ENCODE measurements at places on chromosomes 16 and 17.

DNA sequence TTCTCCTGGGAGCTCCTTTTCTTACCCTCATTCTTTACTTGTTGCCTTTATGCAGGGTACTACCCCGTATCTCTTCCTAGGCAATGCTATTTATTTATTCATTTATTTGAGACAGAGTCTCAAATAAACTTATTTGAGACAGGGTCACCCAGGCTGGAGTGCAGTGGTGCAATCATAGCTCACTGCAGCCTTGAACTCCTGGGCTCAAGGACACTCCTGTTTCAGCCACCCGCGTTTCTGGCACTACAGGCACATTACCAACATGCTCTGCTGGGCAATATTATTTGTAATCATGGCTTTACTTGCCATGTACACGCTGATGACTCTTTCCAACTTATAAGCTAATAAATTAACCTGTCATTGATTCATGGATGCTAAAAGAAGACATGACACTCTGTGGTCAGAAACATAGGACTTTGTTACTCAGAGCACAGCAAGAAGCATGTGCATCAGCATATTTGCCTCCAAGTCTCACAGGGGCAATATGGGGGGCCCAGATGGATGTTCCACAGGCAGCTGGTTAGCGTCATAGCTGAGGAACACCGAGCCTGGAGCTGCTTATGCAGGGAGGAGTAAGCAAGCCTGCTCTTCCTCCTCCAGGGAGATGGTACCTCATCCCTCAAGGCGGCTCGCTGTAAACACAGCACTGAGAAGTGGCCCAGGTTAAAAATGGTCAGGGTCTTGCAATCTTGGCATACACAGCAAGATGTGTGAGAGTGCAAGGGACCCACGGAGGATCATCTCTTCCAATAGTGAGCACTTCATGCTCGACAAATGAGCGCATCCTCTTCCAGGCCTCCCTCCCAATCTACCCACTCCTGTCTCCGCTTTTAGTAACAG is 4.2 kb upstream of the LRRC75A start:
- DNase-seq, result no peak

- peak; percentile 83 for DNase-seq
These were observed 7.9 kb upstream of the MT2A start for GRCh38 chr16:56600398-56600999.

- DNase-seq, result peak; percentile 95
These were observed 18.6 kb upstream of the HAPSTR1 start for GRCh38 chr16:9072806-9073341.

DNA sequence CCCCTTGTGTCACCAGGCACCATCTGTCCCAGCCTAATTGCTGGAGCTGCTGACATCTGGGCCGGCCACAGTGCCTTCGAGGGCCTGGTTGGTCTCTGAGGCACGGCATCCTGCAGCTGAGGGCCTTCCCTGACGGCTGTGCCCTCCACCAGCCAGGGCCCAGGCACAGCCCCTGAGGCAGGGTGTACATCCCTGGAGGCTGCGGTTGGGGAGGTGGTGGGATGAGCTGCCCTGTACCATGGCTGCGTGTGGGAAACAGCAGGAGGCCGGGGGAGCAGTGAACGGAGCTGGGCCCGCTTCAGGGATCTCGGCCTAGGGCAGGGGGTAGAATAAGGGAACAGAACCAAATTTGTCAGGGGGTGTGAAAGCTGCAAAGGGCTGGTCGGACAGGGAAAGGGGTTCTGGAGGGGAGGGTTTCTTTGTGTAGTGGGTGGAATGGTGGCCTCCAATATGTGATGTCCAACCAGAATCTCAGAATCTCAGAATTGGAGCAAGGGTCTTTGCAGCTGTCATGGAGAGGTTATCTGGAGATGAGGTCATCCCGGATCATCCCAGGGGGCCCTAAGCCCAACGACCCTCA is 10.0 kb upstream of the SLC38A10 start:
- no peak for DNase-seq

DNA sequence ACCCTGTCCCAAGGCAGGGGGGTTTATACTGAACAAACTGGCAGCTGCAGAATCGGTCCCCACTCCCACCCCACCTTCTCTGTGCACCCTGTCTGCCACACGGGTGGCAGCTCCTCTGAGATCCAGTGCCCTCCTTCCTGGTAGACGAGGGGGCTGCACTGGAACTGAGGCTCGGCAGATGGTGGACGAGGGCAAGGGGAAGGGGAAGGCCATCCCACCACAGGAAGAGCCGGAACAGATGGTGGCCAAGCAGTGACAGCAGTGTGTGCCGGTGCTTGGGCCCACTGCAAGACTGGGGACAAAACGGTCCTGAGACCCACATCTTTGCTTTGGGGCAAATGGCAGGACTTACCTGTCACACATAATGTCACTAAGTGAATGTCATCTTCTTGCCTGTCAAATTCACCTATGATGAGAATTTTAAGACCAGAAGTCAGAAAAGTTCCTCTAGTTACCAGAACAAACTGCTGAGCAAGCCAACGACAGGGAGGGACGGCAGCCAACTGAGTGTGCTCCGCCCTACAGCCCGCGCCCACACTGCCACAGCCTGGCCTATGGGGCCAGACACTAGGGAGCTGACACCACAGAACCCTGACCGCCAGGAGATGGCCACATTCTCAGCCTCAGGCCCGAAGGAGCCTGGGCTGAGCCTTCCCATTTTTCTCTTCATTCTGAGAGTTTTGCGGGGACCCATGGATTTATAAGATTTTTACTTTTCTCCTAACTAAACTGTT is 14.4 kb downstream of the NTAN1 start:
- peak; percentile 94 for DNase-seq

DNA sequence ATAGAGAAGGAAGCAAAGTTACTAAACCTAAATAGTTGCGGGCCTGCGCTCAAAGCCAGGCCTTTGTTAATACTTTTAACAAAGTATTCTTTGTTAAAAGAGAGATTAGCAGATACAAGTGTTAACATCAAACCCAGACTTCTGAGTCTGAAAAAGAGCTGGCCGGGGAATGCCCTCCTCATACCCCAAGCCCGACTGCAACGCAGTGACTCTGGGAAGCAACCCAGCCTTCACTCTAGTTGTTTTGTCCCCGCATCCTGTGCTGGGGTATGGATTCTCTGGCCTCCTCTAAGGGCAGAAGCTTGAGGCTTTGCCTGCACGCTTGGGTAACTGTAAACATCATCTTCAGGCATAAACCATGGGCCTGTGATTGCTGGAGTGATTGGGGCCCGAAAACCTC is 48.3 kb downstream of the ADCY7 start:
- no peak for DNase-seq

DNA sequence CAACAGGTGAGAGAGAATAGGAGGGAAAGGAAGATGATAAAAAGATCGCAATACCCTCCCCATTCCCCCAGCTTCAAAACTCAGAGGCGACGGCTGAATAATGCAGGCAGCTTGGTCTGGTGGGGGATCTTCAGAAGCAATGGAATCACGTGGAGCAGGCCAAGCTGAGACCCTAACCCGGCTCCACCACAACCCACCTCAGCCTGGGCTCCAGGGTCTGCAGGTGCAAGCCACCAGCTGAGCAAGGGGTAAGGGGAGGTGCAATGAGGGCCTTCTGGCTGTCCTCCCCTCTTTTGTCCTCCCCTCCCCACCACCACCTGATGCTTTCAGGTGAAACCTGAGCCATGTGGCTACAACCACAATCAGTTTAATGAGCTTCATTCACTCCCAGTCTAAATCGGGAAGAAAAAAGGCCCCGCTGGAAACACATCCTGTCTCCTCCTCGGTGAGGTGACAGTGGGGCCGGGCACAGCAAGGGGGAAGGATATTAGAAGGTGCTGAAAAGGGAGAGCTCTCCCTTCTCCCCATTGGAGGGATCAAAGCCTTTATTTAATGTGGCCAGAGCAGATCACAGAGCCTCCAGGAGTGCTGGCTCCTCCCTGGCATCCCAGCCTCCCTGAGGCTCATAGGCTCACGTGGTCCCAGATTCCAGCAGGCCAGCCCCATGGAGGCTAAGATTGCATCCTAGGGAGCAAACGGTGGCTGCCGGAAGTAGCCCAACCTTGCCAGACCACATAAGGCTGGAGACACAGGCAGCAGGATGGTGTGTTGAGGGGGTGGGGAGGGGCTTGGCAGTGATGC is 261.0 kb downstream of the SOX9 start:
- no peak for DNase-seq

- DNase-seq, result peak; percentile 74
These were observed 50.4 kb downstream of the OR1D5 start for GRCh38 chr17:3012926-3013581.

GRCh38 chr17:10447026-10447931 is 22.1 kb downstream of the MYH4 start:
- no peak for DNase-seq

GRCh38 chr17:265718-266117 is 84.3 kb upstream of the DOC2B start:
- DNase-seq, result no peak

GRCh38 chr17:67181825-67182224 is 63.2 kb downstream of the HELZ start:
- DNase-seq, result no peak

- no peak for DNase-seq
These were observed 20.2 kb upstream of the C1QL1 start for GRCh38 chr17:44988044-44988942.

DNA sequence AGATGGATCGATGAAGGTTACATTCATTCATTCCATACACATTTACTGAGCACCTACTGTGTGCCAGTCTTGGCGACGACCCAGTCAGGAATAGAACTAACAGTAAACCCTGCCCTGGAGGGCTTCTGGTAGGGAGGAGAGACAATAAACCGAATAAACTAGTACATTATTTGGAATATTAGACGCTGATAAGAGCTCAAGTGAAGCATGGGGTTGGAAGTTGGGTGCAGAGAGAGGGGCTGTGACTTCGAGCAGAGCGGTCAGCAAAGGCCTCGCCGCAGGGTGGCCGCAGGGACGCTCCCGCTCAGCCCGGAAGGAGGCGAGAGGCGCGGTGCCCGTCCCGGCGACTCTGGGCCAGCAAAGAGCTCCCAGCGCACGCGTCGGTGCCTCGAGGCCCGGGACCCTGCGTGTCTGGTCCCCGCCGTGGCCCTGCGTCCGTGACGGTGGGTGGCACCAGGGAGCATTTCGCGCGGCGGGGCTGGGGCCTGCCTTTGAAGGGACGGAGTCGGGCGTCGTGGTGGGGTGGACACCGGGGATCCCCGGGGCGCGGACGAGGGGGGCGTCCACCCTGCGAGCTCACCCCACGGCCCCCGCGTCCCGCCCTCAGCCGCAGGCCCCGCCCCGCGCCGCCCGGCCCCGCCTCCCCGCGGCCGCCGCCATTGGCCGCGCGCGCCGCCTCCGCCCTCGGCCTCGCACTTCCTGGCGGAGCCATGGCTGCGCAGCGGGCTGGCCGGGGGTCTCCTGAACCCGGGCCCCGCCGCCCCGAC is at the start of gene KLHL36:
Gene KLHL36 (plus strand): TSS at position 684 of the 767 bp plus-strand sequence. CDS start 2,357 bp downstream, outside the sequence.
- peak; percentile 78 for DNase-seq

DNA sequence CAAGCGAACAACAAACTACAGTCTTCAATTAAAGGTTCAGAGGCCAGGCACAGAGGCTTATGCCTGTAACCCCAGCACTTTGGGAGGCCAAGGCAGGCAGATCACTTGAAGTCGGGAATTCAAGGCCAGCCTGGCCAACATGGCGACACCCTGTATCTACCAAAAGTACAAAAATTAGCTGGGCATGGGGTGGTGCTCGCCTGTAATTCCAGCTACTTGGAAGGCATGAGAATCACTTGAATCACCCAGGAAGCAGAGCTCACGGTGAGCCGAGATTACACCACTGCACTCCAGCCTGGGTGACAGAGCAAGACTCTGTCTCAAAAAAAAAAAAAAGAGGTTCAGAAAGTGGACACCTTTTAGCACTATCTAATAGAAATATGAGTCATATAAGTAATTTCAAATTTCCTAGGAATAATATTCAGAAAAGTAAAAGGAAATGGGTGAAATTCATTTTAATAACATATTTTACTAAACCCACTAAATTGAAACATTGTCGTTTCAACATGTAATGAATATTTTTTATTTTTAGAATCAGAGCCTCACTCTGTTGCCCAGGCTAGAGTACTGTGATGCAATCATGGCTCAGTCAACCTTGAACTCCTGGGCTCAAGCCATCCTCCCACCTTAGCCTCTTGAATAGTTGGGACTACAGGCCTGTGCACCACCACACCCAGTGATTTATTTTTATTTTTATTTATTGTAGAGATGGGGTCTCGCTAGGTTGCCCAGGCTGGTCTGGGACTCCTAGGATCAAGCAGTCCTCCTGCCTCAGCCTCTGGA is 15.2 kb upstream of the MARCHF10 start:
- DNase-seq, result peak; percentile 64

GRCh38 chr16:24288516-24288915 is 32.4 kb downstream of the CACNG3 start:
- DNase-seq, result no peak

GRCh38 chr16:1461146-1461545 is 13.7 kb downstream of the CLCN7 start:
- no peak for DNase-seq

GRCh38 chr16:66270333-66270927 is 96.1 kb upstream of the CDH5 start:
- DNase-seq, result peak; percentile 77

GRCh38 chr17:43442711-43443110 is 41.1 kb upstream of the DHX8 start:
- DNase-seq, result peak; percentile 86

GRCh38 chr17:49910094-49910857 is 58.7 kb upstream of the DLX4 start:
- peak; percentile 67 for DNase-seq

DNA sequence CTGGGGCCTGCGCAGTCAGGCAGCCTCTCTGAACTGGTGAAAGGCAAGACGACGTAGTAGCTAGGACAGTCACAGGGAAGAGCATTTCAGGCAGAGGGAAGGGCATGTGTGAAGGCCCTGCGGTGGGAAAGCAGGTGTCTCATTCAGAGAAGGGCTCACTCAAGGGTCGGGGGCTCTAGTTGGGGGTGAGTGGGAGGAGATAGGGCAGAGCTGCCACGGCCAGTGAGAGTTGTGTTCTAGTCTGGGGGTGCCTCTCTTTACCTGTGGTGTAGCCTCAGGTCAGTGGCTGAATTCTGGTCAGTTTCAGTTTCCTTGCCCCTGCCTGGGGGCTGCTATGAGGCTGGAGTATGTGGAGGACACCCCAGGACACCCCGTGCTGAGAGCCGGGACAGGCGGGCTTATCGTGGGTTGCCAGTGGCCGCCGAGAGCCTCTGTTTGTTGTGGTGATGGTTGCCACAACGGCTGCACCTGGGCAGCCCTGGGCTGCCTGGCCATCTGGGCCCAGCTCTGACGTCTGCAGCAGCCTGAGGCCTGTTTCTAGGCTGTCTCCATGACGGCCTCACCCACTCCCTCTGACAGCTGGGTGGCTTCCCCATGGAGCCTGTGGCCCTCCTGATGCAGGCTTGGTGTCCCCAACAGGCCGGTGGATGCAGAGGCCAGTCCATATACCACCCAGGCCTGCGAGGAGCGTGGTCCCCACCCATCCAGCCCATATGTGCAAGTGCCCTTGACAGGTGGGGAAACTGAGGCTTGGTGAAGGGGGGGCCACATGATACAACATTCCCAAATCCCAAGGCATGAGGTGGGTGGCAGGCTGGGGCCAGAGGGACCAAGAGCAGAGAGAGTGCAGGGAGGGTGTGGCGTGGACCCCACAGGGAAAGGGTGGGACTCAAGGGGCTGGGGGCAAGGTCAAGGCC is 10.8 kb downstream of the MAP2K3 start:
- peak; percentile 50 for DNase-seq

GRCh38 chr17:4947010-4947410 is 1.3 kb downstream of the PFN1 start:
- peak; percentile 47 for DNase-seq

Measured in GM23248 (cell line).